ENCODE measurements at places on chromosomes 2 and 18.

GRCh38 chr18:10228326-10228725 lies 226.1 kb upstream of the APCDD1 start:
- DNase-seq = no peak

DNA sequence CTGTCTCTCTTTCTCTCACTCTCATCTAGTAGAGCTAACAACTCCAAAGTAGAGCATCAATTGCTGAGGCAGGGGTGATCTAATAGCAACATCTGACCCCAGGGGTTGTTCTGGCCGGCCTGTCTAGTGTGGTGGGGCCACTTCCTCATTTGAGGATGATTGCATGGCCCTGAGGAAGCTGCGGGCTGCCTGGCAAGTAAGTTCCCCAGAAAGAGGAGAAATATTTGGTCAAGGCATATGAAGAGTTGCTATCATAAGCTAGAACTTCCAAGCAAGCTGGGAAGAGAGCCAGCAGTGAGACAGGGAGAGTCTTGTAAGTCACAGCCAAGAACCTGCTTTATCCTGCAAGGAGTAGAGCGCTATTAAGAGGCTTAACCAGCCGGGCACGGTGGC lies 50.8 kb upstream of the TMEM87B start:
- no peak for DNase-seq

- no peak for DNase-seq
Measured at GRCh38 chr2:231683292-231684235, 24.8 kb upstream of the PTMA start.

DNA sequence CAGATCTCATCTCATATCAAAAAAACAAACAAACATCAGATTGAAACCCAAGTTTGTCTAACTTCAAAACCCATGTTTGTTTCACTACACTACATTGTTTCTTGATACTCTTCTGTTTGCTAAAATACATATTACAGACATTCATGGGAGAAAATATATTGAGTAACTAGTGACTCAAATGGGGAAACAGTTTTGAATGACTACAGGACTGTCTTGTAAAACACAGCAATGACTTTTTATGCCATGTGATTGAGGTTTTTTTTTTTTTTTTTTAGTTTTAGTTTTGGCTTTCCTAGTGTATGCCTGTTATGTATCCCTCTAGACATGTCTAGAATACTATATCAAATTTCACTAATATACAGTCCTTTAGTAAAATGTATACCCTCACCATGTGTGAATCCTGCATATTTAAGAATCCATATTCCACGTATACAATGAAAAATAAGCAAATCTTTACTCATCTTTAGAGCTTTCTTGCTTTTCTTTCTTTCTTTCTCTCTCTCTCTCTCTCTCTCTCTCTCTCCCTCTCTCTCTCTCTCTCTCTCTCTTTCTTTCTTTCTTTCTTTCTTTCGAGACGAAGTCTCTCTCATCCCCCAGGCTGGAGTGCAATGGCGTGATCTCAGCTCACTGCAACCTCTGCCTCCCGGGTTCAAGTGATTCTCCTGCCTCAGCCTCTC lies 46.6 kb upstream of the SERTAD2 start:
- DNase-seq = no peak

DNA sequence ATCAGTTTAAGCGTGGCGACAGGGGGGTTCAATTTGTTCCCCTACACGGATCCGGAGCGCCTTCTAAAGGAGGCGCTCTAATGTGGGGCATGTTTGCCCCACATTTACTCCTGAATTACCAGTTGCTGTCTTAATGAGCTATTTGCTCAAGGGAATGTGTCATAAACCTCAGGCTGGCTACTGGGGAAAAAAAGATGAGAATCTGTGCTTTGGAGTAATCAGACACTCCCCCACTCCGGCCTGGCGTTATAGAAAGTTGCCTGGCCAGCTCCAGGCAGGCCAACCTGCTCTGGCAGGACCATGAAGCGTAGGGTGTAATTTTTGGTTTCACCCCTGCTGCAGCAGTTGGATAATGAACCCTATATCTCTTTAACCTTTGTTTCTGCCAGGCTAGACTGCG lies 31.0 kb upstream of the MAP3K20 start:
- no peak for DNase-seq

GRCh38 chr2:181566334-181567032 lies 90.4 kb downstream of the CERKL start:
- no peak for DNase-seq

GRCh38 chr2:64065516-64065915 lies 46.3 kb upstream of the VPS54 start:
- DNase-seq = no peak

DNA sequence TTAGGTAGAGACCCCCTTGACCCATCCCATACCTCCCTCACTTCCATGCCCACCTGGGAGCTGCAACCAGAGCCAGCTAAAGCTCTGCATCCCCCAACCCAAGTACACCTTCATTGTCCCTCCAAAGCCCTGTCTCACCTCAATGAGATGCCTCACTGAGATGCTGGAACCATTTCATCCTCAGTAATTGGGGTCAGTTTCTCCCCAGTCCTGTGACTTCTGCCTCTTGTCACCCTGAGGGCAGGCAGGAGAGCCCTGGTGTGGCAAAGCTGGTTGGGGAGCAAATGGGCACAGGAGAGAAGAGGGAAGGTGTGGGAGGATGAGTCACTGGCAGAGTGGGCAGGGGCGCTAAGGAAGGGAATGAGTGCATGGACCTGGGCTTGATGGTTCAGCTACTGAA lies 27.9 kb upstream of the NT5DC4 start:
- no peak for DNase-seq

DNA sequence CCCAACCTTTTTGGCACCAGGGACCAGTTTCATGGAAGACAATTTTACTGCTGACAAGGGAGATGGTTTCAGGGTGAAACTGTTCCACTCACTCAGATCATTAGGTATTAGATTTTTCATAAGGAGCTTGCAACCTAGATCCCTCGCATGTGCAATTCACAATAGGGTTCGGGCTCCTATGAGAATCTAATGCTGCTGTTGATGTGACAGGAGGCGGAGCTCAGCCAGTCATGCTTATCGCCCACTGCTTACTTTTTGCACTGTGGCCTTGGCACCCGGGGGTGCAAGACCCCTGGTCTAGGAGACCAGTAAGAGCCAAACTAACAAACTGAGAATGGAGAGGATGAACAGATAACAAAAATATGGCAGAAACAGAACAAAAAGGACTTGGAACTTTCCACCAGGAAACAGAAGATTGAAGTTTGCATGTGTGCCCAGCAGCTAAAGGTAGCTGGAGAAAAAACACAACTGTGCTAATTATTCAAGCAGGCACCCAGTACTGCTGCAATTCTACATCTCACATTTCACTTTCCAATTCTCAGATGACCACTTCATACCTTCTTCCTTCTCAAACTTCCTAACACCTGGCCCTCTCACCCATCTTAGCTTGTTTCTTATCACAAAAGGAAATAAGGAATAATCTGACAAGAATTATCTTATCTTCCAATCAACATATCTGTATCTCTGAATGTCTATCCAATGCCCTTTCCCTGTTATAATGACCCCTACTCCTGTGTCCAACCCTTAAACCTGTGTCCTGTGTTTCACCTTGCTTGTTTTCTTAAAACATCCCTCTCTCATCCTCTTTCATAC lies 24.8 kb downstream of the SP3 start:
- DNase-seq = no peak

GRCh38 chr2:7022492-7023385 lies 105.5 kb downstream of the RNF144A start:
- DNase-seq = no peak

GRCh38 chr18:28109781-28110560 lies 67.0 kb downstream of the CDH2 start:
- DNase-seq = no peak

DNA sequence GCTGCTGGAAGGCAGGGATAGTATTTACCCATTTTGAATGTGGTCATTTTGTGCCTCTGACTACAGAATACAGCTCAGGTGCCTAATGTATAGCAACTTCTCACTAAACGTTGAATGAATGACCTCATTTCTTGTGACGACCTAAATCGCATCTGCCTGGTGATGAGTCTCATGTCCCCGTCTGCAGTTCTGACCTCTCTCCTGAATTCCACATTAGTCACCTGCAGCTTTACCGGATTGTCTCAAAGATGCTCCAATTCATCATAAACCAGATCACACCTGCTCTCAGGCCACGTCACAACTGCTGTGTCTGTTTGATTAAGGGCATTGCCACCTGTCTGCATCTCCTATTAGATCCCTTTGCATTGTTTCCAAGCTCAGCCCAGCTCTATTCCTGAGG lies 133.6 kb upstream of the MYT1L start:
- DNase-seq = no peak

DNA sequence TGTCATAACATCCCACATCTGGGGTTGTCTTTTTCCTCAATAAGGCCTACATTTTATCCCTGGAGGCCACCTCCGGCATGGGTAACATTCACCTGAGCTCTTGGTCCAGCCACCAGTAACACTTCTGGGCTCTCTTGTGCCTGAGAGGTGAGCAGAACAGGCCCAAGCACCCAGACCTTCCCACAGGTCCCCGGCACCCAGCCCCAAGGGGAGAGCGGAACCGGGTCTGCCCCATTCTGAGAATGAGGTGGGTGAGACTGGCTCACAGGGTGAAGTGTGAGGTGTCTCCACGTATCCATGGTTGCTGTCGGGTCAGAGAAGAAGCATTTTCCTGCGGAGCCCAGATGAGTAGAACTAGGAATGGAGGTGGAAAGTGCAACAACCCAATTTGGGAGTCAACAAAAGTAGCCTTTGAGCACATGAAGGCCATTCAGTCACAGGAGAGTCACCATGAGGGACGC lies 496.7 kb upstream of the MYT1L start:
- DNase-seq = no peak

DNA sequence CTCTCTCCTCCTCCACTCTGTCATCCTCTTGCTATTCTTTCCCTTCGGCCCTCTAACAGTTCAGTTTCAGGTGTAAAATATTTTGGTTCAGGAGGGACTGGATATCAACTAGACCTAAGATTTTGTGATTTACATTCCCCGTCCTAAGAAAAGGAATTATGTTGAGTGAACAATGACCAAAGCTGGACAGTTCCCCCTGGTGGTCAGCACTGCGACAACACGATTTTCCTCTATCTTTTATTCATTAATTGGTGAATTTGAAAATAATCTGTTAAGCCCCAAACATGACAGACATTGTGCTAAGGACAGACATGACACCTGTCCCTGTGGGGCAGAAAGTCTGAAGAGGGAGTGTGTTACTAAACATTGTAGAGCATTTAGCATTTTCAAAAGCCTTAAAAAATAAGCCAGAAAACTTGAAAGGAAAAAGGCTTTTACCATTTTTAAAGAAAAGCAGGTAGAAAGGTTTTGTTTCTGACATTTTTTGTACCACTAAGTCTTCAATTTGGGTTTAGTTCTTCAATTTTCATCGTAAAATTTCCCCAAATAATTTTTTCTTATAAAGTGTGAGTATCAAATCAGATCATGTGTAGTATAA lies 28.4 kb upstream of the GTF2A1L start:
- peak; percentile 59 for DNase-seq

- no peak for DNase-seq
Measured at GRCh38 chr2:8997631-8998030, 5.9 kb downstream of the MBOAT2 start.

DNA sequence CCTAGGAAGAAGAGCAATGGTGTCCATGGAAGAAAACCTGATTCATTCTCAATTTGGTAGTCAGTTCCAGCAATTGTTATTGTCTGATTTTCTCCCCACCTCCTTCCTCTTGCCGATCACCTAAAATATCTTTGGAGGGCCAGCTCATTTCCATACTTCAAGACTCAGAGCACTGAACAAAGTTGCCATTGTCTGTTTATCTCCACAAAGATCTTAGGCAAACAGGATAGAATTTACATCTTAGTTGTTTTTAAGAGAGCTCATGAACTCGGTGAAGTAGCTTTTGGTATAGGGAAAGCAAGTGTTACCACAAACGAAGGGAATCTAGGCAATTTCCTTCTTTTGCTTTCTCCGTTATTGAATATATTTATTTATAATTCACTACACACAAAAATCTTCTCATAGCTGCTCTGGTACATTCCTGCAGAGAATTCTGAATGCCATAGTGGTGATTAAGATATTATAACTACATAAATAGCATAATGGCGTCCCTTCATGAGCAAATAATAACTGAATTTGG lies 41.5 kb upstream of the CHST9 start:
- DNase-seq = peak; percentile 2

DNA sequence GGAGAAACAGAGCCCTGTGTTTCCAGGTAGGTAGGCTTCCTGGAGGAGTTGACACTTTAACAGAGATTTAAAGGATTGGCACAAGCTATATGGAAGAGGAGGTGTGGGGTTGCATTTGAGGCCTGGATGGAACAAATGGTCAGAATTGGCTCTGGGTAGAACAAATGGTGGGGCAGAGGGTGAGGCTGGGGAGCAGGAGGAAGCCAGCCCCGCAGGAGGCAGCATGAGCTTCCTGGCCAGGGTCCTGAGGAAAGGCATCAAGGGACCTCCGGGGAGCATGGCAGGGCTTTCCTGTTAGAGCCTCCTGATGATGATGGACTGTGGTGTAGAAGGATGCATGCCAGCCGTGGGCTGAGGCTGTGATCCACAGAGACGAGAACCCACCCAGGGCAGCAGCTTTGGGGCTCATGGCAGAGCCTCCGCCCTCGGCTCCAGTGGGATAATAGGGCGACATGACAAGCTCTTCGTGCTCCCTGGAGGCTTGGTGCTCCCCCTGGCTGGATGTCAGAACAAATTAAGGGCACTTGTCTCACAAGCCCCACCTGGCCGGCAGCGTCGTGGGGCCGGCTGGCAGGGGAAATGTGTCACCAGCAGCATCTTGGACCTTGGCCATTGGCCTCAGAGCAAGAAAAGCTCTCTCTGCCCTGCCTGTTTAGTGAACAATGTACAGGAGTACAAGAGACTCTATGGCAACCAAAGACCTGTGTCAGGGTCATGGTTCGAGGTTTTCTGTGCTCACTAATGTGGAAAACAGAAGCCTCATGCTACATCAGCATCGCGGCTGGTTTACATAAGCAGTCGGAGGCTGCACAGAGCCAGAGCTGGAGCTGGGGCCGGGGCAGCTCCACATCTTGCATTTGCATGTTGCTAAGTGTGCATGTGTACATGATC lies 153.5 kb downstream of the MYCN start:
- DNase-seq = no peak

DNA sequence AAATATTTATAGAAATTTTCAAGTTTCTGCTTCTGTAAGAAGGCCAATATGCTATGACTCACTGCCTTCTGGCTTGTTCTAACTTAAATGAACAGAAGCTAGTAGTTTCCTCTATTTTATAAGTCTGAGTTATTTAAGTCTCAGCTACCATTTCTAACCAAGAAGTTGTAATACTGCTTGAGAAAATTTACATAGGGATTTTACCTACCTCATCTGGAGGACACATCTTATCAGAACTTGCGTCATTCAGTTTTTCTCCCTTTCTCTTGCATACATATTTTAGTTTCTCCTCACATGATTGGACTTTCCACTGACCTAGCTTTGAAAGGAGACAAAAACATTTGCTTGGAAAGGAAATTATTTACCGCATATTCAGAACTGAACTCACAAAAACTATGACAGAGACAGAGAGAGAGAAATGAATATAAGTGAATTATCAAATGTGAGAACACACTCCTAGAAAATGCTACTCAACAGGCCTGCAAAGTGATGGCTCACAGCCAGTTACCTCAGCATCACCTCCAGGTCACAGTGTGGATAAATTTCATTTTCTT lies 81.1 kb upstream of the CD302 start:
- DNase-seq = no peak

GRCh38 chr2:231665245-231666170 lies 42.8 kb upstream of the PTMA start:
- no peak for DNase-seq

GRCh38 chr18:12774982-12775381 lies 72.1 kb downstream of the PSMG2 start:
- DNase-seq = peak; percentile 72
